ENCODE measurements at places on chromosomes 2 and 18. TPM values are rescaled to one million over a fixed set of nuclear protein-coding genes. Genes with fewer than 3 reads are reported as not detected.

GRCh38 chr2:66633631-66634030 is 198.7 kb downstream of the MEIS1 start:
- DNase-seq: no peak

The XIRP2 gene
- not detected for total RNA-seq

The LONRF2 gene
- total RNA-seq: 0.04 TPM

- DNase-seq: no peak
Observed at GRCh38 chr2:19649142-19649541, 252.6 kb downstream of the TTC32 start.

The DES gene
- total RNA-seq: not detected

DNA sequence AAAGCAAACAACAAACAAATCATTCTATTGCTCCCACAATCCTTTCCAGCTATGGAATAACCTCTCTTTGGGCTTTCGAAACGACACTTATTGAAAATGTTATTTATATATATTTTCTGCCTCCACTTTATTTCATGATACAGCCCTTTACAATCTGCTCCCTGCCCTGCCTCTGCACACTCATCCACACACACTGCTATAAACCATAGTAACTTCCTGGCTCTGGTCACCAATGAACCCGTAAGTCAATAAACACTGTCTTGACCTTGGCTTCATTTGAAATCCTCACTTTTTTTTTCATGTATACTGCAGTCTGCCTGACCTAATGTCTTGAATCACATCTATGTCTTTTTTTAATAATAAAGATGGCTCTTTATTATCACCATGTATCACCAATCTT is 161.5 kb downstream of the SLC39A10 start:
- DNase-seq: no peak

- no peak for DNase-seq
Observed at GRCh38 chr18:3067722-3068121, 54.8 kb upstream of the LPIN2 start.

All from activated CD4-positive, alpha-beta T cell treated with anti-CD3 and anti-CD28 coated beads for 36 hours (primary cell).